ENCODE measurements at places on chromosomes 6 and 20.

DNA sequence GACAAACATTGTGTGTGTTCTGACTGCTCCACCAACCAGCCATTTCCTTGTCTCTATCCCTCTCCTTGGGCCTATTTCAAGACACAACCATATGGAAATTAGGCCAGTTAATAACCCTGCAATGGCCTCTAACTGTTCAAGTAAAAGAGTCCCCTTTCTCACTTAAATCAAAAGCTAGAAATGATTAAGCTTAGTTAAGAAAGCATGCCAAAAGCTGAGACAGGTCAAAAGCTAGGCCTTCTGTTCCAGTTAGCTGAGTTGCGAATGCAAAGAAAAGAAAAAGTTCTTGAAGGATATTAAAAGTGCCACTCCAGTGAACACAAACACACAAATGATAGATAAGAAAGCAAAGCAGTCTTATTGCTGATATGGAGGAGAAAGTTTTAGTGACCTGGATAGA is 22.5 kb downstream of the SERINC1 start:
- DNase-seq = no peak

DNA sequence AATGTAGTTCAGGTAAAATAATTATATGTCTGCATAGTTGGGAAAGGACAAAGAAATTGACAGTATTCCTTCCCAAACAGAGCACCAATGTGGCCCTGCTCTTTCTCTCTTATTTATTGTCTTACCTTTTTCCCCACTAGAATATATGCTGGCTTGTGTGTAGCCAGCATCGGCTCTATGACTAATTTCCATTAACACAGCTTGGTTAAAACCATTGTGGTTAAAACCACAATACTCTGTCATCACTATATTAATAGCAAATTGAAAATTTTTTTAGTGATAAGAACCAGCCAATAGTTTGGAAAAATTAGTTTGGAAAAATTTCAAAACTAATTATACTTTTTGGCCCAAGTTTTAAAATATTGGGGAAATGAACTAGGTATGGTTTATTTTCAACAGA is 535.1 kb downstream of the UTRN start:
- DNase-seq = no peak

- DNase-seq = no peak
Measured at GRCh38 chr6:159105716-159106115, 60.9 kb upstream of the TAGAP start.

GRCh38 chr20:49713753-49714712 is at the start of gene B4GALT5:
TSS of gene B4GALT5 (minus strand) at chr20:49713878. CDS start at chr20:49713690, 188 bp downstream.
- DNase-seq = peak; percentile 20

- no peak for DNase-seq
Measured at GRCh38 chr6:133890711-133891148, 1.8 kb downstream of the TCF21 start.

DNA sequence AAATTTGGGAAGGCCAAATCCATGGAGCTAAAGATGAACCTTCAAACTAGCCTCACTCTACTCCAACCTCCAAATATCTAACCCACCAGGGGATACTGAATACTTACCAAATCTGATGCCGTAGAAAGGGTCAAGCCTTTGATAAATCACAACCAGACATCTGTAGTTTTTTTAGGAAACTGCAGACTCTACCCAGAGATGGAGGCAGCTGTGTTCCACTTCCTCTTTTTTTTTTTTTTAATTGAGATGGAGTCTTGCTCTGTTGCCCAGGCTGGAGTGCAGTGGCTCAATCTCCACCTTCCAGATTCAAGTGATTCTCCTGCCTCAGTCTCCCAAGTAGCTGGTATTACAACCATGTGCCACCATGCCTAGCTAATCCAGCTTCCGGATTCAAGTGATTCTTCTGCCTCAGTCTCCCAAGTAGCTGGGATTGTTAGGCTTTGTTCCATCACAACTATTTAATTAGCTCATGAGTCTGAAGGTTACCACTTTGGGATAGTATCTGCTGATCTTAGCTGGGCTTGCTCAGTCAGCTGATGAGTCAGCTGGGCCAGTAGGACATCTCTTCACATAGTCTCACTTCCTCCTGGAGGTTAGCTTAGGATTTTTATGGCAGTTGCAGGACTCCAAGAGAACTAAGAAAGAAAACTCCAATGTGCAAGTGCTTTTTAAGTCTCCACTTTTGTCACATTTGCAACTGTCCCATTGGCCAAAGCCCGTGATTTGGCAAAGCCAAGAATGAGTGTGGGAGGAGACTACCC is 13.3 kb downstream of the FRK start:
- DNase-seq = no peak
